Nucleus accumbens (tissue), 56 donors: ENCODE measurements at places on chromosomes 5 and 9.

DNA sequence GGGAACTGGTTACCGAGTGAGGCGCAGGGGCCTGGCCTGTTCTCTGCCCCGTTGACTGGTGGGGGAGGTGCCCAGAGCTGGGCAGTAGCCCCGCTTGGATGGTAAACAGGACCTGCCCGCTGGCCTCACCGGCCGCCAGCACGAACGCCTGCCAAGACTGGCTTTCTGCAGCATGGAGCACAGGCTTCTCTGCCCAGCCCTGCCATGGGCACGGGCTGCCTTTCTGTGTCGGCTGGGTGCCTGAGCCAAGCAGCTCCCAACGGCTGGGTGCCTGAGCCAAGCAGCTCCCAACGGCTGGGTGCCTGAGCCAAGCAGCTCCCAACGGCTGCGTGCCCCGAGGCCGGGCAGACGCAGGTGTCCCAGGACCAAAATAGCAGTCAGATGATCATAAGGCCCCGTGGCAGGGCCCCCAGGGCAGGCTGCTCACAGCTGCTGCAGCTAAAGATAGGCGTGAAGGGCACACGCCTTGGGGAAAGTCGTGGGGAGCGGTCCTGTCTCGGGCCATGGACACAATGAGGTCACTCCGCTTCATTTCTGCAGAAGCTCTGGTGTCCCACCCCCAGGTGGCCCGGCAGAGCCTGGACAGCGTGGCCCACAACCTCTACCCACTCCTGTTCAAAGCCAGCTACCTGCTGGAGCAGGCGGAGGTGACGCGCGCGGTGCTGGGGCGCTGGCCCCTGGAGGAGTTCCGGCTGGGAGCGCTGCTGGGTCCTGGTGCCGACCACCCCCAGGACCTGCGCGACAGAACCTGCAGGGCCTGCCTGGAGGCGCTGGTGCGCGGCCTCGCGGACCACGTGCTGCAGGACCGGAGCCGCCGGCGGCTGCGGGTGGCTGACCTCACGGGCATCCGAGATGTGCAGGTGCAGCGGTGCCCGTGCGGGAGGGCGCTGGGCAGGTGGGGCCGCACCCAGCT, at the start of gene LRRC14B:
TSS of gene LRRC14B (plus strand) at position 460 of the 913 bp plus-strand sequence. CDS start at position 504, 44 bp downstream.
- DNase-seq: peak; percentile 69

DNA sequence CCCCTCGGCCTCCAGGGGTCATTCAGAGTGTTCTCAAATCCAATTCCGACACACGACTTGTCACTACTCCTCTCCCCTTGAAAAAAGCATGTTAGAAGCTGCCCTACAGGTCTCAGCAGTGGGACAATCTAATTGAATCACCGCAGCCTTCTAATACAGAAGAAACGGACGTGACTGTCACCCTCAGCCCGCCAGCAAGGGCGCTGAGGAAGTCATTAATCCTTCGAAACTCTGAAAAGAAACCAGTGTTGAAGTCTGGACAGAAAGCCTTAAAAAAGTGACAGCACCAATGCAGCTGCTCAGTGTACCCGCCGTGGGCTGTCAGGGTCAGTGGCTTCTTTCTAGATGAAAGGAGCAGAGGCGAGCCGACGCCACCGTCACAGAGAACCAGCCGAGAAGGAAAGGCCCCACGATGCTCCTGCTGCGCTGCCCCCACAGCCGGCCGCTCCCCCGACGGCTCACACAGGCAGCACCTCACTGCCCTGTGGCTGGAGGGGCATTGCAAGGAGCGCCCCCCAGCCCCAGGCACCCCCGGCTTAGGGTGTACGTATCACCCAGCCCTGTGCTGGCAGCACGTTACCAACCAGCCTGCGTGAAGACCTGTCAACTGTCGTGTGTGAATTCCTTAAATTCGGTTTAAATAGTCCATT, 5.7 kb downstream of the BRD3OS start:
- no peak for DNase-seq

DNA sequence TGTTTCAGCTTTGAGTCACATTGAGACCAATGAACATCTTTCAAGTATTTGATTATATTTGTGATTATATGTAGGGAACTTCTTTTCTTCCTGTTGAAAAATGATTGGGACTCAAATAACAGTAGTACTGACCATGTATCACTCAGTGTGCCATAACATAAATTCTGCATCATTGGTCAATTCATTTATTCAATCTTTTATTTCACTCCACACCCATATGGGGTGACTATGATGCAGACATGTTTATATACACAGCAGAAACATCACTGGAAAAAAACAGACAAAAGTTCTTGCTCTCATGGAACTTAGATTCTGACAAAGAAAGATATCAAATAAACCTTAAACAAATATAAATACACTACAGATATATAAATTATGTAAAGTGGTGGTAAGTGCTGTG, 74.7 kb upstream of the ANXA1 start:
- no peak for DNase-seq

DNA sequence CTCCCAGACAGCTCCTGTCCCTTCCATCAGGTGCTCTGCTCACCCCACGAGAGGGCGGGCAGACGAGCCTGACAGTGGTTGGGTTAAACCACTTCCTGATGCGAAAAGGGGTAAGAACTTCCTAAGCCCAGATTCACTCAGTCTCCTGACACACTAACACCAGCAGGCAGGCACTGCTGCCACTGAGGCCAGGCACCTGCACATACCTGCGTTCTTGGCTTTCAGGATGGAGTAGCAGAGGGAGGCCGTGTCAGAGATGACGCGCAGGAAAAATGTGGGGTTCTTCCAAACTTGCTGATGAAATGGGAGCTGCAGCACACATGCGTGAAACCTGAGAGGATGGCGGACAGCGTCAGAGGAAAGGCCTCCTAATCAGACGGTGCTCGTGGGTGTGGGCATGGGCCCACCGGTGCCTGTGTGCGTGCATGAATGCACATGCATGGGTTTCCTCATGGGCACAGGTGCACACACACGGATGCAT, 29.9 kb downstream of the SLC6A18 start:
- DNase-seq: no peak

GRCh38 chr5:56737951-56738606, 77.3 kb upstream of the MAP3K1 start:
- no peak for DNase-seq

DNA sequence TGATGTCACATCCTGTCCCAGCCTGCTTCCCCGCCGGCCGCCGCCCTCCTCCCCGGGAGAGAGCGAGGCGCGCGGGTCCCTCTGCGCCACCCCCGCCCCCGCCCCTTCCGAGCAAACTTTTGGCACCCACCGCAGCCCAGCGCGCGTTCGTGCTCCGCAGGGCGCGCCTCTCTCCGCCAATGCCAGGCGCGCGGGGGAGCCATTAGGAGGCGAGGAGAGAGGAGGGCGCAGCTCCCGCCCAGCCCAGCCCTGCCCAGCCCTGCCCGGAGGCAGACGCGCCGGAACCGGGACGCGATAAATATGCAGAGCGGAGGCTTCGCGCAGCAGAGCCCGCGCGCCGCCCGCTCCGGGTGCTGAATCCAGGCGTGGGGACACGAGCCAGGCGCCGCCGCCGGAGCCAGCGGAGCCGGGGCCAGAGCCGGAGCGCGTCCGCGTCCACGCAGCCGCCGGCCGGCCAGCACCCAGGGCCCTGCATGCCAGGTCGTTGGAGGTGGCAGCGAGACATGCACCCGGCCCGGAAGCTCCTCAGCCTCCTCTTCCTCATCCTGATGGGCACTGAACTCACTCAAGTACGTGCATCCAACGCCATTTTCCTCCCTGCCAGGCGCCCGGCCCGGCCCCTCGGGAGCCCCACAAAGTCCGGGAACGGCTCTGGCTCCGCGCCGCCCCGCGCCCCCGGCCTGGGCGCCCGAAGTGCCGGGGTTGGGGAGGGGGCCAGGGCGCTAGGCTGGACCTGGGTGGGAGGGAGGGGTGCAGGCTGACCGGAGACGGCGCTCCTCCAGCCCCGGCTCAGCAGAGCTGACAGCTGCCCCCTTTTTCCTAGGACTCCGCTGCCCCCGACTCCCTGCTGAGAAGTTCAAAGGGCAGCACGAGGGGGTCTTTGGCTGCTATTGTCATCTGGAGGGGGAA, 12.0 kb upstream of the OLFM1 start:
- peak; percentile 42 for DNase-seq

DNA sequence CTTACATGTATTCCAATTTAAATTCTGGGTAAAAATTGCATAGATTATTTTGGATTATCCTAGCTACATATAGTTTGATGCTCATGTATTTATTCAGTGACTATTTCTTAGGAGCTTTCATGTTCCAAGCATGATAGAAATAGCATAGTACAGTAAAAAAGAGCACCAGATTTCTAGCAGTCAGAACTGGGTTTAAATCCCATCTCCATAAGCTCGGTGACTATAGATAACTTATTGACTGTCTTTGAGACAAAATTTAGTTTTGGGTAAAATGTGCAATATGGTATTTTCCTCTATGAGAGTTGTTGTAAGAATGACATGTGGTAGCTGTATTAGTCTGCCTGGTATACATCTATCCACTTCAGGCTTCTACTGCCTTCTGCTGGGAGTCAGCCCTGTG, 889.6 kb downstream of the DTWD2 start:
- DNase-seq: no peak

DNA sequence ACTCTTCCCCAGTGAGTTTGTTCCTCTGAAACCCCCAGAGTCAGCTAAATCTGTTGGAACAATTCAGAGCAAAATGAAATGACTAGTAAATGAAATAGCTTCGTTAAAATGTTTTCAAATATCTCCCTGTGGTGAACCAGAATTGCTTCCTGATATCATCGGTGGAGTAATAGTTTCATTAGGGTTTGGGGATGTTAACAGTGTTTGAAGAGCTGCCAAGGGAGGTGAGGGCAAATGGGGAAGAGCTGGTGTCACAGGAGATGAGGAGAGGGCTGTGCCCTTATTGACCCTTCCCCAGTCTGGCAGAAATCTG, 4.3 kb upstream of the C7 start:
- no peak for DNase-seq

DNA sequence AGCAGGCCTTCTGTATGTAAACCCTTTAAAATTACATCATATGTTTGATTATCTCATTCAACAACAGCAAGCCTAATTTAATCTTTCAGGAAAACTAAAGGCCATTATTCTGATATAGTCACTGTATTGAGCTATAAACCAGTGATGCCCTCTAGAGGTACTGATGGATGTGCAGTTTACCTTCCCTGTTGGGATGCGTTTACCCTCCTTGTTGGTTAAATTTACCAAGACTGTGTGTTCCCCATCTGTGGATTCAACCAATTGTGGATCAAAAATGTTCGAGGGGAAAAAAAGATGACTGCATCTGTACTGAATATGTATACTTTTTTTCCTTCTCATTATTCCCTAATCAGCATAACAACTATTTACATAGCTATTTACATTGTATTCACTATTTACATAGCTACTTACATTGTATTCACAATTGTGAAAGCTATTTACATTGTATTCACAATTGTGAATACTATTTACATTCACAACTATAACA, 3.7 kb upstream of the BAAT start:
- DNase-seq: no peak

DNA sequence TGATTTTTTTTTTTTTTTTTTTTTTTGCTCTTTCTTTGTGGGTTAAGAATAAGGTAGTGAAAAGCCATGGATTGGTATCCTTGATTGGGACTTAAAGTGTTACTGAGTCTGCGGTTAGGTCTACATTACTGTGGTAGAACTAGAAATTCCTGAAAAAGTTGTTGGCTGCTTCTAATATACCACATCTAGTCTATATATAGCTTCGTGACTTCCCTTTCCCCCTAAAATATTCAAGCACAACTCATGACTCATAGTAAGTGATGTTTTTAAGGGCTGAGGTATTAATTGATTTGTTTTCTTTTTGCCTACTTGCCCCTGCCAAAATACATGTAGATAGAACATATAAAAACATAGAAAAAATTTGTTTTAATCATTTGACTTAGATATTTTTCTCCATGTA, 247.6 kb downstream of the TMEM232 start:
- no peak for DNase-seq

DNA sequence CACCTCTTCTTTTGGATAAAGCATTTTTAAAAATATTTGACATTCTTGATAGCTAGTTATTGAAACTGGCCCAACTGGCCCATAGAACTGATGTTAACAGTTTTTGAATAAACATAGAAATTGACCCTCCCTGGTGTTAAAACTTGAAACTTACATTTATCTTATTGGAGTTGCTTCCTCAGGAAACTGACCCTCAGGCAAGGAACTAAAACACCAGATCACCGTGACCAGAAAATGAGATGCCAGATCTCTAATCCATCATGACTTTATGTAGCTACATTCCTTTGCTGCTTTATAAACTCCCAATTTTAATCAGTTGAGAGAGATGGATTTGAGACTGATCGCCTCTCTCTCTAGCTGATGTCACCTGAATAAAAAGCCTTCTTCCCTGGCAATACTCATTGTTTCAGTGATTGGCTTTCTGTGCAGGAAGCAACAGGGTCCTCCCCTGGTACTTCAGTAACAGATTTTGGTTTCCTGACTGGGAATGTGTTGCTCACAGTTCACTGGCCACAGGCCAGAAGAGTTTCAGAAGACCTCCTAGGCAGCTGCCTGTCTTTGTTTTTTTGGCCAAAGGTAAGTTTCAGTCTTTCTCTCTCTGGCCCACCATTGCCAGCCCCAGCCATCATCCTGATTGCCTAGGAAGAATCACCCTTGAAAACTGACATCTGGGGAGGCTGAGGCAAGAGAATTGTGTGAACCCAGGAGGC, 212.4 kb downstream of the DTWD2 start:
- no peak for DNase-seq

GRCh38 chr5:135391869-135392255, 7.2 kb downstream of the MACROH2A1 start:
- DNase-seq: no peak

GRCh38 chr9:20269620-20270019, 352.7 kb downstream of the MLLT3 start:
- no peak for DNase-seq

- DNase-seq: peak; percentile 56
Observed at GRCh38 chr5:140362875-140363630, 3.1 kb downstream of the SLC4A9 start.

- no peak for DNase-seq
Observed at GRCh38 chr9:14345354-14346230, 31.7 kb upstream of the NFIB start.

DNA sequence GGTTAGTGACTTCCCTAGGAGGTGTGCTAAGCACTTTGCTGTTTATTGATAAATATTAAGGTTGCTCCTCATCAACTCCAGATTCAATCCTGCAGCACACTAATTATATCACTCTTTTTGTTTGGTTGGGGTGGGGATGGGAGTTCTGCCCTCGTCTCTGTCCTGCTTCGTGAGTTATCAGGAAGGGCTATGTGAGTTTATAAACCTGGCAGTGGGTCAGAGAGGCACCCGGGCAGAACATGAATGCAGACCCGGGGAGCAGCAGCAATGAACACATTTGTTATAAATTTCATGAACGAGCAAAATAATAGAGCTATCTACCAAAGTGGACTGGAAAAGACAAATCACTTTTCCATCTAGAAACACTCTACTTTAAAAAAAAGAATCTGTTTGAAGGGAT, 125.5 kb upstream of the WWC1 start:
- DNase-seq: no peak

DNA sequence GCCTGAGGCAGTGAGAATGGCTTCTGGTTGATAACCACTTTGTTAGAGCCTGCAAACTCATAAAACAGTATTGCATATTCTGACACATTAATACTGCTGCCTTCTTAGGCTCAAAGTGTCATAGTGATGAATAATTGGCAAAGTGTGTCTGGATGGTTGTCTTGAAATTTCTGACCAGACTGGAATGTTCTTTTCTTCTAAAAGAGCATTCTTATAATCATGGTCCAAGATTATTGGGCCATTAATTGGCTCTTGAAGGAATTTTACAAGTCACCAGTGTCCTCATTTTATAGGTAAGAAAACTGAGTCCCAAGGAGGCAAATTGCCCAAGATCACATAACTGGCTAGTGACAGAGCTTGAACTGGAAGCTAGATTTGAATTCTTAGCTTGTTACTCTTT, 111.7 kb downstream of the PCSK1 start:
- no peak for DNase-seq
